Activated T-helper 2 cell treated with anti-CD3 and anti-CD28 coated beads, Interferon-gamma antibody, Interleukin-2, Interleukin-4, amounts not matched to agents 10 μg/mL and 5 μg/mL and 100 μg/mL, durations not matched to agents 14 hours and 24 hours and 36 hours (primary cell): ENCODE measurements at places on chromosomes 2 and 18. TPM values are rescaled to one million over a fixed set of nuclear protein-coding genes. Genes with fewer than 3 reads are reported as not detected.

The TRIM43 gene
- total RNA-seq = 0.11 and 0.25 TPM in 2 replicates

DNA sequence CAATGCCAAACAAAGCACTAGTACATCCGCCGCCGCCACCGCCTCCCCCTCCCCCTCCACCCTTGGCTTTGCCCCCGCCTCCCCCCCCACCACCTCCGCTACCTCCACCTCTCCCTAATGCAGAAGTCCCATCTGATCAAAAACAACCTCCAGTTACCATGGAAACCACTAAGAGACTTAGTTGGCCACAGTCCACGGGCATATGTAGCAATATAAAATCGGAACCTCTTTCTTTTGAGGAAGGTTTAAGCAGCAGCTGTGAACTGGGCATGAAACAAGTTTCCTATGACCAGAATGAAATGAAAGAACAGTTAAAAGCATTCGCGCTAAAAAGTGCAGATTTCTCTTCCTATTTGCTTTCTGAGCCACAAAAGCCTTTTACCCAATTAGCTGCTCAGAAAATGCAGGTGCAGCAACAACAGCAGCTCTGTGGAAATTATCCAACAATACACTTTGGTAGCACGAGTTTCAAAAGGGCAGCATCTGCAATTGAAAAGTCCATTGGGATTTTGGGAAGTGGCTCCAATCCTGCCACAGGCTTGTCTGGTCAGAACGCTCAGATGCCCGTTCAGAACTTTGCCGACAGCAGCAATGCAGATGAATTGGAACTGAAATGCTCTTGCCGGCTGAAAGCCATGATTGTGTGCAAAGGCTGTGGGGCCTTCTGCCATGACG, 168.0 kb downstream of the ASXL3 start:
- H3K4me1 ChIP-seq = no peaks in the 10 kb centered on the region
- DNase-seq = no peak
- H3K27ac ChIP-seq = no peak overlapping the region
- no peaks in the 10 kb centered on the region for H3K27me3 ChIP-seq
- H3K4me3 ChIP-seq = no peak overlapping the region

- peaks cover 4% of the 10 kb centered on the region for H3K4me1 ChIP-seq
- DNase-seq = no peak
- H3K4me3 ChIP-seq = no peak overlapping the region
- H3K27me3 ChIP-seq = peaks cover 3% of the 10 kb centered on the region
These were observed 157.2 kb downstream of the MIB1 start for GRCh38 chr18:21897811-21898210.

The C1GALT1C1L gene
- total RNA-seq = 0.74 and 1.1 TPM in 2 replicates

DNA sequence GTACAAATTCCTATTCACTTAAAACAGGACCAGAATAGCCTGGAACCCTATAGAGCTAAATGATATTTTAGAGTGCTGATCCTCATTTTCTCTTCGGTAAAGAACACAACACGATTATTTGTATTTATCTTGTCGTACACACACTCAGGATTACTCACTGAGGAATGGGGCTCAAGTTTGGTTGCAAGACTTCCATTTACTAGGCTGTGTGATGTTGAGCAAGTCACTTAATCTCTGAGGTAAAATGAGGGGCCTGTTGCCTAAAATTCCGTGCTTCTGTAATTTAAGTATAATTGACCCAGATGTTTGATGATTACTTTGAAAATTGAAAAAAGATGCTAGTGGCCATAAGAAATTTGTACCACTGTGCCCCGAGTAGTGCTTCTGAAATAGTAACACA, 42.6 kb upstream of the MAP4K3 start:
- H3K4me3 ChIP-seq = no peak overlapping the region
- peaks cover 9% of the 10 kb centered on the region for H3K27me3 ChIP-seq
- no peak overlapping the region for H3K27ac ChIP-seq
- H3K4me1 ChIP-seq = peaks cover 4% of the 10 kb centered on the region
- H3K36me3 ChIP-seq = peaks cover 11% of the 10 kb centered on the region

DNA sequence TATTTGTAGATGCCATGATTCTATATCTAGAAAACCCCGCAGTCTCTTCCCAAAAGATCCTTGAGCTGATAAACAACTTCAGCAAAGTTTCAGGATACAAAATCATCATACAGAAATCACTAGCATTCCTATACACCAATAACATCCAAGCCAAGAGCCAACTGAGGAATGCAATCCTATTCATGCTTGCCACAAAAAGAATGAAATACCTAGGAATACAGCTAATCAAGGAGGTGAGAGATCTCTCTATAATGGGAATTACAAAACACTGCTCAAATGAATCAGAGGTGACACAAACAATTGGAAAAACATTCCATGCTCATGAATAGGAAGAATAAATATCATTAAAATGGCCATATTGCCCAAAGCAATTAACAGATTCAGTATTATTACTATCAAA, 551.4 kb upstream of the SLC39A10 start:
- H3K27me3 ChIP-seq = no peaks in the 10 kb centered on the region
- DNase-seq = no peak
- no peak overlapping the region for H3K27ac ChIP-seq
- no peaks in the 10 kb centered on the region for H3K4me1 ChIP-seq
- H3K36me3 ChIP-seq = no peaks in the 10 kb centered on the region
- no peak overlapping the region for H3K4me3 ChIP-seq

- H3K4me3 ChIP-seq = no peak overlapping the region
- H3K27me3 ChIP-seq = no peaks in the 10 kb centered on the region
- no peaks in the 10 kb centered on the region for H3K4me1 ChIP-seq
- H3K36me3 ChIP-seq = no peaks in the 10 kb centered on the region
- no peak for DNase-seq
These were observed 235.0 kb upstream of the RGPD4 start for GRCh38 chr2:107591561-107592279.

- no peak for DNase-seq
- peaks cover 34% of the 10 kb centered on the region for H3K4me1 ChIP-seq
- peaks cover 32% of the 10 kb centered on the region for H3K36me3 ChIP-seq
- no peaks in the 10 kb centered on the region for H3K27me3 ChIP-seq
These were observed 1.4 kb downstream of the ASB3 start for GRCh38 chr2:53785366-53785765.

DNA sequence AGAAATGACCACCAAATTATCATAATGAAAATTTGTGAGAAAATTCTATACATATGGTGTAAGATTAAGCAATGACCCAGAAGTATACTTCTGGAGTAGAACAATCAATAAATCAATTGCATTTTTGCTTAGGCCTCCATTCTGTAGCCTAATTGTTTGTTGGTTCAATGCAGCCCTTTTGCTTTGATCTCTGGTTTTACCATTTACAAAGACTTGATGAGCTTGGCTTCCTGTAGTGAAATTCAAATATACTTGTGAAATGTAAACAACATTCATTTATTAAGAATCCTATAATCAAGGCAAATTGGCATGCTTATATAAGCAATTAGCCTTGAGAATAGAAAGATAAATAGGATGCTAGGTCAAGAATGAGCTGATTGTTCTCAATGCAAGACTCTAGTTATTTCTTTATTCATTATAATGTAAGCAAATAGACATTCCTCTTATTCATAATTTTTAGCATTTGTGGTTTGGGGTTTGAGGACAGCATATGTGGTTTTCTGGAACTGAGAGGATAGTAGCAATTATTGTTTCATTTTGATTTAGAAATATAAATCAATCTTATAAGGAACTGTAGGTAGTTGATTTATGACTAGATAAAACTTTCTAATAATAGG, 9.7 kb downstream of the FMNL2 start:
- H3K27ac ChIP-seq = no peak overlapping the region
- no peaks in the 10 kb centered on the region for H3K27me3 ChIP-seq
- H3K4me3 ChIP-seq = no peak overlapping the region
- H3K36me3 ChIP-seq = no peaks in the 10 kb centered on the region
- peaks cover 2% of the 10 kb centered on the region for H3K4me1 ChIP-seq

DNA sequence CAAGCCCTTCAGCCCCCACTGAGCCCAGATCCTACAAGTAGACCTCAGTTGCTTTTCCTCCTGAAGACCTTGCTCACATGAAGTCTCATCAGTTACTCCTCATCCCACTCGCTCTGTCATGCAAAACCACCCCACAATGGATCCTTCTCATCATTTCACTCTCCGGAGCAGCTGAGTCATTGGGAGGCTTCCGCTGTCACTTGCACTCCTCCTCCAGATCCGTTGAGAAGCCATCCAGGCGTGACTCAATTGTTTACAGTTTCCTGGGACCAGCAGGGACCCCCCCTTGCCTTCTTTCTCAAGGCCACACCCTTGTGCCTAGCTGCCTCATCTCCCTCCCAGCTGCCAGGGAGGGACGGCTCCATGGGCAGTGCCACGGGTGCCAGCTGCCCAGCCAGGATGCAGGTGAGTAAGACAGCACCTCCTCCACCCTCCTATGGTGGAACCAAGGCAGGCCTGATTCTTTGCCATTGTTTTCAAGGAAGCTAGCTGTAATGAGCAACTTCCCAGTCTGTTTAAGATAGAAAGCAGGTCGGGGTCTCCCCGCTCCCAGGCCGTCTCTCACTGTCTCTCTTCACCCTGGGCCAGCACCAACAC, 16.3 kb downstream of the GPR55 start:
- peaks cover 54% of the 10 kb centered on the region for H3K4me1 ChIP-seq
- no peak for DNase-seq
- H3K27me3 ChIP-seq = peaks cover 39% of the 10 kb centered on the region

DNA sequence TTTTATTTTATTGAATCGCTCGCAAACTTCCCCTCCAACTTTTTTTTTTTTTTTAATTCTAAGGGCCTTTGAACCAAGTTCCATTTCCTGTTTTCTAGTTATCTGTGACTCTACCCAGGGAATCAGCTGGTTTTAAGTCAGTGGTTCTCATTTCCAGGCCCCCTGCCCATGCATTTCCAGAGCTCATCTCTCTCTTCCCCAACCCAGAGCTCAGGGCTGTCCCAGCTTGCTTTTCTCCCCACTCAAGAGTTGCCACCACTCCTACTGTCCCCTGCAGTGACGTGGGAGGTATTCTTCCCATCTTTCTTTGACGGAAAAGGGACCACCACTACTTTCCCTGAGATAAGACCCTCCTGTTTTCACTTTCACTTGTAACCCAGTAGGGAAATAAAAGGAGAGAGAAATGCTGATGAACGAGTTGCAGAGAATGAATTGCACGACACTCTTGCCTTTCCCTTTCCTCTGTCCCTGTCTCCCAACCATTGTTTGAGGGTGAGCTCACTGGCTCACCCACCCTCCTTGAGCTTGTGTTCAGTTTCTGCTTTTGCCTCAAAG, 42.1 kb downstream of the TET3 start:
- peak overlapping the region; percentile 63 for H3K27ac ChIP-seq
- H3K4me1 ChIP-seq = peaks cover 53% of the 10 kb centered on the region
- H3K4me3 ChIP-seq = peak overlapping the region; percentile 49

DNA sequence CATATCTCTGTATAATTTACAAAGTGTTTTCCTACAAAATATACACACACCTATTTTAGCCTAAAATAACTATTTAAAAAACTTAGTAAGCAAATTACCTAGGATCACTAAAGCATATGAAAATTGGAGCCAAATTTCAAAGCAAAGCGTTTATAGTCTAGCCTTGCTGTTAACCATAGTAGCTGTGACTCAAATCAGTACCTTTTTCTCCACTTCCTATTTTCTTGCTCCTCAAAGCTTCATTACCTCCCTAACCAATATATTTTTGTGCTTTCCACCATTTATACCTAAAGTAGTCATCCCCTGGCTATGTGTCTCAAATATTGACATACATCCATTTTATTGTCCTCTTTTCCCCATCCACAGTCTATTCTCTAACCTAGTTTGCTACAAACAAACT, 73.1 kb downstream of the ERBB4 start:
- H3K36me3 ChIP-seq = no peaks in the 10 kb centered on the region
- no peaks in the 10 kb centered on the region for H3K27me3 ChIP-seq
- H3K4me3 ChIP-seq = no peak overlapping the region
- no peaks in the 10 kb centered on the region for H3K4me1 ChIP-seq
- no peak for DNase-seq

DNA sequence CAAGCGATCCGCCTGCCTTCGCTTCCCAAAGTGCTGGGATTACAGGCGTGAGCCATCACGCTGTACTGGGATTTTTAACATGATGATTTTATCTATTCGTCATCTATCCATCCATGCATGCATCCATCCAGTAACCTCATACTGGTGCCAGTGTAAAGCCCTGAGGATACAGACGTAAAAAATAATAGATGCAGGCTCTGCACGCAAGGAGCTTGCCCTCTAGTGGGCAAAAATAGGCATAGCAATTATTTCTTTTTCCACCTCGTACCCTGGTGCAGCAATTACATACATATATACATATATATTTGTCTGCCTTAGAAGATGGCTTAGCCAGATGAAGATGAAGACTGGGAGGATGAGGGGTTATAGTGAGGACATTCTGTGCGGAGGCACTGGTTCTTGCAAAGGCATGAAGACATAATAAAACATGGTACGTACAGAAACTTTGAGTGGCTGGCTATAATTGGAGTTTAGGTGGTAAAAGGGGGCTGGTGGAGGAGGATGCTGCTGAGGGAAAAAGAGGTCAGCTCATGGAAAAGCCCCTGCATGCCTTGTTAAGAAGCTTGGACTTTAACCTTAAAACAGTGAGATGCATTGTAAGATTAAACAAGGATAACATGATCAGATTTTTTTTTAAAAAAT, 19.6 kb upstream of the RPIA start:
- H3K4me3 ChIP-seq = no peak overlapping the region
- H3K36me3 ChIP-seq = no peaks in the 10 kb centered on the region
- H3K4me1 ChIP-seq = peaks cover 7% of the 10 kb centered on the region
- no peak overlapping the region for H3K27ac ChIP-seq
- peaks cover 7% of the 10 kb centered on the region for H3K27me3 ChIP-seq
- no peak for DNase-seq

The GKN1 gene
- not detected in 2 replicates for total RNA-seq

- no peak overlapping the region for H3K4me3 ChIP-seq
- H3K27ac ChIP-seq = no peak overlapping the region
- no peak for DNase-seq
- H3K27me3 ChIP-seq = no peaks in the 10 kb centered on the region
These were observed 145.5 kb downstream of the PXDN start for GRCh38 chr2:1598800-1599199.

- H3K36me3 ChIP-seq = no peaks in the 10 kb centered on the region
- H3K27me3 ChIP-seq = no peaks in the 10 kb centered on the region
- no peak overlapping the region for H3K4me3 ChIP-seq
- H3K27ac ChIP-seq = no peak overlapping the region
- DNase-seq = no peak
These were observed 623.5 kb downstream of the DCC start for GRCh38 chr18:52963481-52963880.

DNA sequence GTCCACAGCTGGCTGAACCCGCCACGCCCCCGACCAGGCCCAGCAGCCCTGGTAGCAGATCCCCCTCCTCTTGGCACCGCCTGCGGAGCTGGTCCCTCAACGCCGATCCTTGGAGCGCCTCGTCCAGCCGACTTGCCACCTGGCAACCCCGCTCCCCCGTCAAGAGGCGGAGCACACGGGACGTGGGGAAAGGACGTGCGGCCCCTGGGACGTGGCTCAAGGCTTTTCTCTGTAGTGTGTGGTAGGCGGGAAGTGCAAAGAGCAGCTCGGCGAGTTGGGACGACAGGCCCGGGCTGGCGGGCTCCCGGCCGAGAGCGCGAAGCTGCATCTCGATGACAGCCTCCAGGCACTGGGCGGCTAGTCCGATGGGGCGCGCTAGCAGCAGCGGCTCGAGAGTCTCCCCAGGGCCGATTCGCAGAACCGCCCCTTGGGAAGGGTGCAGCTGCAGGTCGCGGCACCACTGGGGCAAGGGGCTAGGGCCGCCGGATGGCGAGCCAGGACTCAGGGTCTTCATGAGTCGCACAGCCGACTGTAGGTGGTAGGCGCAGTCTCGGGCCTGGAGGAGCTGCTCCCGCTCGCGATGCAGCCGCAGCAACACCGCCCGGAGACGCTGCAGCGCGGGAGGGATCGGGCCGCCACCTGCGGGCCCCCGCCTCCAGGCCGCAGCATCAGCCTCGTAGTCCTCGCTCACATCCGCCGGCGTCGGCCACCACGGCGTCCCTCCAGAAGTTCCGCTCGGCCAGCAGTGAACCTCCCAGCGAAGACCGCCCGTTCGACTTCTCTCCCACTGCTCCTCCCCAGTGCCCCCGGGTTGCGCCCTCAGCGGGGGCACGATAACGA, 617 bp downstream of the CCDC142 start:
- peak overlapping the region; percentile 99 for H3K4me3 ChIP-seq
- DNase-seq = peak; percentile 60
- peaks cover 44% of the 10 kb centered on the region for H3K36me3 ChIP-seq
- no peaks in the 10 kb centered on the region for H3K27me3 ChIP-seq
- H3K4me1 ChIP-seq = peaks cover 26% of the 10 kb centered on the region
- peak overlapping the region; percentile 99 for H3K27ac ChIP-seq
